GM23248 (cell line): ENCODE measurements at places on chromosomes 3 and 15. TPM values are rescaled to one million over a fixed set of nuclear protein-coding genes. Genes with fewer than 3 reads are reported as not detected.
A peak's percentile ranks its signal among the peaks of the same experiment; 100 is the strongest.

Gene C2CD4B
- total RNA-seq = not detected in 2 replicates

Gene EIF2B5
- 27.8 and 55.5 TPM in 2 replicates for total RNA-seq

Gene STARD9
- total RNA-seq = 1.4 and 2.1 TPM in 2 replicates

Gene MOBP
- not detected in 2 replicates for total RNA-seq

GRCh38 chr15:69648212-69648611, 195.6 kb downstream of the RPLP1 start:
- peak overlapping the region; percentile 11; the same call in 1 of the 2 replicates for H3K4me3 ChIP-seq
- no peaks in the 10 kb centered on the region for H3K36me3 ChIP-seq
- peak; percentile 13 for DNase-seq
- no peaks in the 10 kb centered on the region for H3K4me1 ChIP-seq
- no peak overlapping the region for H3K27ac ChIP-seq

GRCh38 chr15:85717212-85717611, 77.5 kb downstream of the KLHL25 start:
- no peak for DNase-seq
- H3K4me1 ChIP-seq = no peaks in the 10 kb centered on the region
- H3K36me3 ChIP-seq = peaks cover 34% of the 10 kb centered on the region
- no peak overlapping the region for H3K27ac ChIP-seq
- H3K4me3 ChIP-seq = no peak overlapping the region
- no peaks in the 10 kb centered on the region for H3K27me3 ChIP-seq

GRCh38 chr3:169159726-169160125, 503.8 kb downstream of the MECOM start:
- H3K4me1 ChIP-seq = no peaks in the 10 kb centered on the region
- H3K27ac ChIP-seq = no peak overlapping the region
- H3K27me3 ChIP-seq = no peaks in the 10 kb centered on the region
- DNase-seq = no peak
- no peaks in the 10 kb centered on the region for H3K36me3 ChIP-seq

- no peak overlapping the region for H3K4me3 ChIP-seq
- H3K27me3 ChIP-seq = peaks cover 26% of the 10 kb centered on the region
- no peak for DNase-seq
Measured at GRCh38 chr3:14823910-14824629, 5.3 kb downstream of the FGD5 start.

DNA sequence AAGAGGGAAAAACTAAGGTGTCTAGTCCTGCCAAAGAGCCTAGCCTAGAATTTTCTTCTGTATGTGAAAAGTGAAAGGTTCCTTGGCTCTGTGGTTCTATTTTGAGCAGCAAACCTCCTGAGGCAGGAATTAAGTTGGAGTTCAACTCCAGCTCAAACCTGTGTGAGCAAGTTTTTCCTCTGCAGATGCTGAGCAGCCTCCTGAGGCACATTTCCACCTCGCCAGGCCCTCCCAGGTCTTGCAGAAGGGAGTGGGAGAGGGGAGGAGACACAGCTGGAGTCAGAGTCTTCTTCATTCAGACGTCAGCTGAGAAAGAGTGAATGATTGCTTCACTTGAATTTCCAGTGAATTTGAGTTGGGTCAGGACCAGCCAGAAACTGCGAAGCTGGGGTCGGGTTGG, 69.5 kb upstream of the ETV5 start:
- H3K27ac ChIP-seq = no peak overlapping the region
- H3K4me1 ChIP-seq = no peaks in the 10 kb centered on the region
- no peak overlapping the region for H3K4me3 ChIP-seq
- H3K36me3 ChIP-seq = no peaks in the 10 kb centered on the region
- peaks cover 41% of the 10 kb centered on the region for H3K27me3 ChIP-seq

DNA sequence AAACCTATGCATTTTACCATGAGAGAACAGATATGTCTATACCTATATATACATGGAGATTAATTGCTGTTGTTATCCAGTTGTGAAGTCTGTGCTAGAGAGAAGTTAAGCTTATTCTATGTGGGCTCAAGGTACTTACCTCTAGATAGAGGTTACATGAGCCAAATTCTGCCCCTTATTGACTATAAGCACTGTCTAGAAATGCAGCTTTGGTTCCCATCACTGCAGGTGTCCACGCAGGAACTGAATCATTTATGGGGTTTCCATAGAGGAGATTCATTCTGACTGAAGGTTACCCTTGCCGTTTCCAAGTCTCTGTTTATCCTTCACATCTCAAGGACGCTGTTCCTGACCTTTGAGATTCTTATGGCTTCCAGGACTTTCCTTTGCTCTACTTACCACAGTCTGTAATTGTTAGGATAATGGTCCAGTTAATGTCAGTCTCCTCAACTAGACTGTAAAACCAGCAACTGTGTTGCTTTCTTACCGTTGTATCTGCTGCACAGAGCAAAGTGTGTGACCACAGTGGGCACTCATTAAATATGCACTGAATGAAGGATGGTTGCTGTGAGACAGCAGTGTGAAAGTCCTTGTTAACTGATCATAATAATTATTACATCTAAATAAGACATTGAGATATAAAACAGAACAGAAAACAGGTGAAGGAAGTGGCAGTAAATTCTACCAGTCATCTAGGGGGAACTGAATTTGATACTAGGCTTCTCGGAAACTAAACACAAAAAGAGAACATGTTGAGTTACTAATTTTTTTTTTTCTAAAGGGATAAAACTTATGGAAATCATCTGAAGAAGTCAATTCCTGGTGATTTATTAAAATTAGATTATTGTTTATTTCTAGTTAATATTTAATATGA, 44.0 kb upstream of the BCL6 start:
- H3K4me1 ChIP-seq = no peaks in the 10 kb centered on the region
- H3K27me3 ChIP-seq = no peaks in the 10 kb centered on the region
- H3K36me3 ChIP-seq = no peaks in the 10 kb centered on the region
- H3K27ac ChIP-seq = no peak overlapping the region
- DNase-seq = no peak

DNA sequence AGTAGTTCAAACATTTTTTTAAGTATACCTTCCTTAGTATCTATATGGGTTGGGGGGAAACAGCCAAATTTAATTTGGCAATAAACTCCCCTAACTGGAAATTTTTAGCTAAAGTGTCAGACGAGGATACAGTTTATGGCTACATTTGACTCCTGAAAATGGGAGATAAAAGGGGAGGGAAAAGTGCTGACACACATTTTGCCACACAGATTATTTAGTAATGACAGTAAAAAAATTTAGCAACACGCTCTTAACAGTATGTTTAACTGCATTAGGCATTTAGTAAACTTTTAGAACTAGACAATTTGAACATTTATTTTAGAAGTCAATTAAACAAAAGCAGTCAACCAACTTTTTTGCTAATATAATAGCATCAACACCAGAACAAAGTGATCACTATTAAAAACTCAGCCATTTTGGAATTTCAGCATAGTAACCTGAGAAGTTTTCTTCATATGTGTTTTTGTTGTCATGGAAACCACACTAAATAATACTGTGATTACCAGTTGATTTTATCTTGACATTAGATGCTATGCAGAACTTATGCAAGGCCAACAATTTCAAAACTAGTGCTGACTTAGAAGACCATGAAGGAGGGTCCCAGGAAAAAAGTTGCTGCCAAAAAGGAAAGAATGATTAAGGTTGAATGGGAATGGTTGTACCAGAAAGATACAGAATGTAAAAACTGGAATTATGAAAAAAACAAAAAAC, 47.0 kb upstream of the TFG start:
- H3K4me1 ChIP-seq = no peaks in the 10 kb centered on the region
- no peak overlapping the region for H3K27ac ChIP-seq
- DNase-seq = peak; percentile 45
- peaks cover 36% of the 10 kb centered on the region for H3K27me3 ChIP-seq

GRCh38 chr3:14988988-14989394, 41.6 kb downstream of the NR2C2 start:
- no peak for DNase-seq
- H3K27ac ChIP-seq = no peak overlapping the region
- H3K36me3 ChIP-seq = no peaks in the 10 kb centered on the region

GRCh38 chr15:34851751-34852150, 56.4 kb upstream of the ACTC1 start:
- H3K27ac ChIP-seq = no peak overlapping the region
- H3K27me3 ChIP-seq = no peaks in the 10 kb centered on the region
- no peak for DNase-seq
- H3K36me3 ChIP-seq = no peaks in the 10 kb centered on the region
- no peak overlapping the region for H3K4me3 ChIP-seq
- peaks cover 28% of the 10 kb centered on the region for H3K4me1 ChIP-seq

DNA sequence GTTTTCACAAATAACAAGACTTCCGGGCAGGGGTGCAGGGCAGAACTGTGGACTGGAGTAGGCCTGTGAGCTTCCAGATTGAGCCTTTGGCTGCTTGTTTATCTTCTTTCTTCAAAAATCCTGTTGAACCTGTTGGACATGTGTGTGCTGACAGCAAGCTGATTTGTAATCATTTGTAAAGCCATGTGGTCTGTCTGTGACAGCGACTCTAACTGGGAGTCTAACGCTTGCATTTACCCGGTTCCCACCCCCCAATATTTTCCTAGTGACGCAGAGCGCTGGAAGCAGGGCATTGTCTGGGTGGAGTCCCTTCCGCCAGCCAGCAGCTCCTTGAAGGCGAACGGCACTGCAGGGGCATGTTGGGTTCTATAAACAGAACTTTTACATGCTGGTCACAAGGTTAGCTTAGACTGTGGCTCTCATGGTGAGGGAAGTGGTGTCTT, 85.7 kb upstream of the MYZAP start:
- peak overlapping the region; percentile 82 for H3K27ac ChIP-seq
- peaks cover 51% of the 10 kb centered on the region for H3K4me1 ChIP-seq
- DNase-seq = peak; percentile 77
- H3K27me3 ChIP-seq = no peaks in the 10 kb centered on the region
- H3K4me3 ChIP-seq = peak overlapping the region; percentile 24; the same call in 1 of the 2 replicates
- no peaks in the 10 kb centered on the region for H3K36me3 ChIP-seq

DNA sequence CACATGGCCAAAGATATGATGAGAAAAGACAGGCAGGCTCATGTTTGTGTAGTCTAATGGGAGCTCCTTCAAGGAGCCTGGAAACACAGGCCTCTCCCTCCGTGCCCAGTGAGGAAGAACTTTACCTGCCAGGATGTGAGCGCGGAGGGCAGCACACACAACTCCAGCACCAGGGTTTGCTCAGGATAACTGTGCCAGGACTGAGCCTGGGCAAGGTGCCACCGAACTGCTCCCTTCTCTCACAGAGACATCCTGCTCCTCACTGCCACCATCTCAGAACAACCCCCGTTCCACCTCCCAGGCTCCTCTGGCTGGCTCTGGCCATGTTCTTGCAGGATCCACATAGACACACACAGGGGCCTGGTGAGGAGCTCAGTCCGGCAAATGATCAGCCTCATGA, 87.4 kb downstream of the NUP210 start:
- H3K4me1 ChIP-seq = no peaks in the 10 kb centered on the region
- no peak overlapping the region for H3K27ac ChIP-seq
- H3K36me3 ChIP-seq = no peaks in the 10 kb centered on the region
- no peak for DNase-seq
- peaks cover 10% of the 10 kb centered on the region; the same call in 1 of the 2 replicates for H3K27me3 ChIP-seq
- no peak overlapping the region for H3K4me3 ChIP-seq

- peak; percentile 64 for DNase-seq
- H3K27ac ChIP-seq = peak overlapping the region; percentile 97
- H3K27me3 ChIP-seq = no peaks in the 10 kb centered on the region
- peaks cover 19% of the 10 kb centered on the region for H3K4me1 ChIP-seq
- H3K36me3 ChIP-seq = no peaks in the 10 kb centered on the region
Measured at GRCh38 chr3:187746442-187747281, 1.4 kb upstream of the BCL6 start.

DNA sequence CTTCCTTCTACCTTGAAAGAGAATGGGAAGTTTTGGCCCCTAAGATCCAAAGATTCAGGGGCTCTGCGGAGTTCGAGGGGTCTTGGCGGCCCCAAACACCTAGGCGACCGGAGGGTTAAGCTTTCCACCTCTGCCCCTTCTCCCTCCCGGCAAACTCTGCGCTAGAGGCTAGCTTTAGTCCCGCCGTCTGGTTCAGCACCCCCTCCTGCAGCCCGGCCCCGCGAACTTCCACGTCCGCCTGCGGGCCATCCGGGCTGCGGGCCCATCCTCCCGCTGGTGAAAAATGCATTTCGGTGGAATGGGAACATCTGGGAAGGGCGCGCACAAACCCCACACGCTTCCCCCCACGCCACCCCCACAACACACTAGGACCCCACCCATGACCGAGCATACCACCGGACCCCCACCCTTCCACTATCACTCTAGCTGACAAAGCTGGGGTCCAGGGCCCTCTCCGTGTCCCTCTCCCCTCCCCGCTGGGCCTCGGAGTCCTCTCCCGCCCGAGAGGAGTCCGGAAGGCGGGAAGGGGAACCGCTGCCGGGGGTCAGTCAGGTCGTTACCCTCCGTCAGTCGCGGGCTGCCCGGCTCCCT, 1.0 kb downstream of the SHOX2 start:
- peak overlapping the region; percentile 64 for H3K27ac ChIP-seq
- H3K4me1 ChIP-seq = no peaks in the 10 kb centered on the region; the same call in 1 of the 2 replicates
- no peaks in the 10 kb centered on the region; the same call in 1 of the 2 replicates for H3K36me3 ChIP-seq
- H3K27me3 ChIP-seq = no peaks in the 10 kb centered on the region

DNA sequence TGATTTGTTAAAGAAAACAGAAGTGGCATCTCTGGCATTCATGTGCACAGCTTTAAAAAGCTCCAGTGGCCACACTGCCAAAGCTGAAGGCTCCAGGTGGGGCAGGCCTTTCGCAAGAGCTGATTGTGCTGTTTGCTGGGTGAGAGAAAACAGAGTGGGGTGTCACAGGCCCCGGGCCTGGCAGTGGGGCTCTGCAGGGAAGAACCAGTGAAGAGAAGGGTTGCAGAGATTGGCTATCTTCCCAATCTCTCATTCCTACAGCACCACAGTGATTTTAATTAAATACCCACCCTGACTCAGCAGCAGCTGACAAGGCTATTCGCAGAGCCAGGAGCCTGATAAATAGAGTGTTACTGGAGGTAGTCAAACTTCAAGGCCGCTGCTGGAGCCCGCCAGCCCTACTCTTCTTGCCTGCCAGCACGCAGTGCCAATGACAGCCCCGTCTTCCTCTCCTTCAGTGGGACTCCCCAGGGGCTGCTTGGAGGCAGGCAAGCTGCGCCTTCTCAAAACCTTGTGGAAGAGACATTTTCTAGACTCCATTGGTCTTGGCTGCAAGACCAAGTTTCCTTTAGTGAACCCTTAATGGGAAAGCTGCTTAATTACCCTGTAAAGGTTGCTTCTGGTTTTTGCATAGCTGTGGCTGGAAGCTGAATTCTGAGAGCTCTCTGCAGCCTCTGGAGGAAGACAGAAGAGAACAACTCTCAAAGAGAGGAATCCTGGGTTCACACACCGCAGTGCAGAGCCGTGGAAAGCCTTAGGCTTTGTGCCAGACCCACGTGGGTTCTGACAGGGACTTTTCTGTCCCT, 225.8 kb upstream of the SLCO3A1 start:
- H3K27me3 ChIP-seq = peaks cover 2% of the 10 kb centered on the region; the same call in 1 of the 2 replicates
- H3K4me1 ChIP-seq = no peaks in the 10 kb centered on the region
- peak; percentile 5 for DNase-seq

GRCh38 chr3:49313896-49314688, 25.8 kb downstream of the USP4 start:
- H3K27ac ChIP-seq = peak overlapping the region; percentile 43
- peaks cover 8% of the 10 kb centered on the region for H3K4me1 ChIP-seq
- no peaks in the 10 kb centered on the region for H3K27me3 ChIP-seq
- peaks cover 33% of the 10 kb centered on the region for H3K36me3 ChIP-seq
